ENCODE measurements at places on chromosomes 12 and 14. TPM values are rescaled to one million over a fixed set of nuclear protein-coding genes. Genes with fewer than 3 reads are reported as not detected.
A peak's percentile ranks its signal among the peaks of the same experiment; 100 is the strongest.

GRCh38 chr12:14289601-14290000 lies 75.9 kb upstream of the ATF7IP start:
- no peak overlapping the region for H3K27ac ChIP-seq
- no peaks in the 10 kb centered on the region for H3K4me1 ChIP-seq
- H3K27me3 ChIP-seq = no peaks in the 10 kb centered on the region
- no peak for DNase-seq
- H3K4me3 ChIP-seq = no peak overlapping the region
- no peaks in the 10 kb centered on the region for H3K36me3 ChIP-seq

- no peaks in the 10 kb centered on the region for H3K27me3 ChIP-seq
- no peaks in the 10 kb centered on the region for H3K4me1 ChIP-seq
- no peaks in the 10 kb centered on the region for H3K36me3 ChIP-seq
- DNase-seq = peak; percentile 93
These were observed 62.1 kb downstream of the HRK start for GRCh38 chr12:116818948-116819832.

DNA sequence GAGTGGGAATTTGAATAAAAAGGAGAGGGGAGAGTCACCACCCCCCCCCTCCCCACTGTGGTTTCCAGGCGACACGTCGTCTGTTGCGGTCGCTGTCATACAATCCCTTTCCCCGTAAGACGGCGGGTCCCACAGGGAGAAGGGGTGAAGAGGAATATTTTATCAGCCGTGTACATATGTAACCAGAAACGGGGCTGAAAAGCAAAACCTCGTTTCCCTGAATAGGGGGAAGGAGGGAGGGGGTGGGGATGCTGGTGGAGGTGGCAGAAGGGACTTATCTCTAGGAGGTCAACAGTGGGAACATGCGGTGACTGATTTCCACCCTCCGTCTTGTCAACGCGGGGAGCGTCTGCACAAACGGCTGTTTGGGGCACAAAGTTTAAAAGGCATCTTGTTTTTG lies 171.4 kb downstream of the RBM19 start:
- DNase-seq = no peak
- peaks cover 4% of the 10 kb centered on the region for H3K27me3 ChIP-seq
- H3K27ac ChIP-seq = no peak overlapping the region
- no peaks in the 10 kb centered on the region for H3K4me1 ChIP-seq
- H3K36me3 ChIP-seq = no peaks in the 10 kb centered on the region

GRCh38 chr12:105995961-105996431 lies 142.8 kb downstream of the NUAK1 start:
- H3K4me3 ChIP-seq = no peak overlapping the region
- H3K27me3 ChIP-seq = peaks cover 13% of the 10 kb centered on the region
- no peaks in the 10 kb centered on the region for H3K4me1 ChIP-seq
- DNase-seq = no peak
- no peak overlapping the region for H3K27ac ChIP-seq
- no peaks in the 10 kb centered on the region for H3K36me3 ChIP-seq

DNA sequence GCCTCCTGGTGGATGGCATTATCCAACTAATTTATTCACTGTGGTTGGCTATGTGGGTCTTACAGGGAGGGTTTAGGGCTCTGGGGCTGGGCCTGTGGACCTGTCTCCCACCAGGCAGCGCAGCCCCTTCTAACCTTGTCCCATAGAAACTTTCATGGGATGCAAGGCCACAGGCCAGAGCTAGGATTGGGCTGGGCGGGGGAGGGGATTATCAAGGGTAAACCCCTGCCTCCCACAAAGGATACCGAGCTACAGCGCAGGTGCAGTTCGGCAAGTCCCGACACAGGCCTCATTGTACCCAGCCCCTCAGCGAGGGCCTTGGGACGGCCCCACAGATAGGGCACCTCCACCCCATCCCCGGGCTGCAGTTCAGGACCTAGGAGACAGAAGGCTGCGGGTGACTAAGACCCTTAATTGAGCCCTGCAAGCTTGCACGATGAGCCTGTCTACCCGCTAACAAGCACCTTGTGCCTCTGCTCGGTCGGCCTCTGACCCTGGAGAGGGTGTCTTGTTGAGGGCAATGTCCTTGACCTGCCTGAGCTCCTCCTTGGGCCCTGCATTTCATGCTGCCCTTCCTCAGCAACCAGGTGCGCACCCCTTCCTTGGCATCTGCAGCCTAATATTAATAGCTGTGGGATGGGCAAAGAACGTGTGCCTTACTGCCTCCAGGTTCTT lies 46.7 kb downstream of the PSMA6 start:
- no peak for DNase-seq
- no peaks in the 10 kb centered on the region for H3K36me3 ChIP-seq
- no peaks in the 10 kb centered on the region for H3K27me3 ChIP-seq
- H3K4me1 ChIP-seq = peaks cover 15% of the 10 kb centered on the region
- no peak overlapping the region for H3K4me3 ChIP-seq

- no peak overlapping the region for H3K27ac ChIP-seq
- no peak overlapping the region for H3K4me3 ChIP-seq
- H3K4me1 ChIP-seq = peaks cover 15% of the 10 kb centered on the region
- no peaks in the 10 kb centered on the region for H3K27me3 ChIP-seq
- DNase-seq = no peak
These were observed 6.3 kb upstream of the NRIP2 start for GRCh38 chr12:2841056-2841650.

GRCh38 chr12:6285532-6286306 lies 24.8 kb upstream of the PLEKHG6 start:
- H3K36me3 ChIP-seq = no peaks in the 10 kb centered on the region
- no peak overlapping the region for H3K4me3 ChIP-seq
- H3K4me1 ChIP-seq = no peaks in the 10 kb centered on the region
- H3K27ac ChIP-seq = no peak overlapping the region
- no peaks in the 10 kb centered on the region for H3K27me3 ChIP-seq

- no peak for DNase-seq
- H3K36me3 ChIP-seq = no peaks in the 10 kb centered on the region
- peaks cover 6% of the 10 kb centered on the region for H3K27me3 ChIP-seq
These were observed 59.4 kb downstream of the ADGRD1 start for GRCh38 chr12:131013118-131013517.

DNA sequence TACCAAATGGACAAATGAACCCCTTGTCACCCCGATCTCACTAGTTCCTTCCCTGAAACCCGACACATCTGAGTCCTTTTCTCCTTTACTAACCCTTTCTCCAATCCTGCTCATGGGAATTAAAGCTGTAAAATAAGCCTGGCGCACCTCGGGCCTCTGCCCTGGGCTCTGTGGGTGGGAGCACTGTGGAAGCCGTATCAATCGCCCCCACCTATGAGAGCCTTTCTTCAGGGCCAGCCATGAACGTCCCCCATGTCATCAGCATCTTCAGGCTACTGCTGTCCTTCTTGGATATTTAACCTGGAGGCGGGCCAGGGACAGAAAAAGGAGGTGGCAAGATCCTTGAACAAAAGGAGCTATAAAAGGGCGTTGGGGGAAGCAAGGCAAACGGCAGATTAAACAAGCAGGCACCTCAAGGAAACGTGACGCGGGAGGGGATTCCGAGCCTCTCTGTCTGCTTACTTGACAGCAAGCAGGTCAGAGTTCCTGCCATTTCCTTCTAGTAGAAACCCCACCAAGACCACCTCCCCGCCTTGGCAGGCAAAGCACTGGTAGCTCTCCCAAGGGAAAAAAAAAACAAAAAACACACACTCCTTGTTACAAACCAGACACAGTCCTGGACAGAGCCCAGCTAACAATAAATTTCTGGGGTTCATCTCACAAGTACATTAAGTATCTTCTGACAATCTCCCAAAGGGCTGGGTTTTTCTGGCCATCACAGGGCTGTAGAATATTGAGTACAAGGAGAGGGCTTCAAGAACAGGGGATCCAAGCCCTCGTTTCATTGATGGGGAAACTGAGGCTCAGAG lies 62.9 kb downstream of the DPF3 start:
- no peak overlapping the region for H3K4me3 ChIP-seq
- H3K27ac ChIP-seq = no peak overlapping the region
- no peak for DNase-seq
- H3K4me1 ChIP-seq = no peaks in the 10 kb centered on the region

- peak overlapping the region; percentile 52 for H3K27ac ChIP-seq
- H3K27me3 ChIP-seq = no peaks in the 10 kb centered on the region
- no peak for DNase-seq
- H3K36me3 ChIP-seq = no peaks in the 10 kb centered on the region
- no peak overlapping the region for H3K4me3 ChIP-seq
These were observed 68.0 kb downstream of the DIP2B start for GRCh38 chr12:50572760-50573159.

GRCh38 chr12:111546758-111547383 lies 52.2 kb downstream of the ATXN2 start:
- no peak overlapping the region for H3K4me3 ChIP-seq
- H3K4me1 ChIP-seq = peaks cover 13% of the 10 kb centered on the region
- H3K36me3 ChIP-seq = peaks cover 25% of the 10 kb centered on the region

DNA sequence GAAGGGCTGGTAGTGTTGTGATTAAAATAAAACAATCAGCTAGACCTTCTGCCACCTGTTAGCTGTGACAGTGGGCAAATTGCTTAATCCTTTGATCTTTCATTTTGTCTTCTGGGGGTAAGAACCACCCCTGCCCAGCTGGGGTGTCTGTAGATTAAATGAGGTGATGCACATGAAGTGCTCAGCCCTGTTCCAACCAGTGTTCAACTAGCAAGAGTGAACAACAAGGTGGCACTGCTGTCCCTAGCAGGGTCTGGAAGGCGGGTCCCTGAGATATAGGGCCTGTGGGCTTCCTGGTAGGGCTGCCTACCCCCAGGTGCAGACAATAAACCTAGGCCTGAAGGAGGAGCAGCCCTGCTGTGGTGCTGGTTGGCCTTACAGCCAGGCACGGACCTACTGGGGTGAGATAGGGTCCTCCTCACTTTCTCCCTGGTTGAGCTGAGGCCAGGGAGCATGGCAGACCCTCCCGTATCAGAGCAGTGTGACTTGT lies 60.6 kb downstream of the ARL6IP4 start:
- H3K27ac ChIP-seq = no peak overlapping the region
- no peak overlapping the region for H3K4me3 ChIP-seq
- no peaks in the 10 kb centered on the region for H3K36me3 ChIP-seq
- H3K27me3 ChIP-seq = no peaks in the 10 kb centered on the region

DNA sequence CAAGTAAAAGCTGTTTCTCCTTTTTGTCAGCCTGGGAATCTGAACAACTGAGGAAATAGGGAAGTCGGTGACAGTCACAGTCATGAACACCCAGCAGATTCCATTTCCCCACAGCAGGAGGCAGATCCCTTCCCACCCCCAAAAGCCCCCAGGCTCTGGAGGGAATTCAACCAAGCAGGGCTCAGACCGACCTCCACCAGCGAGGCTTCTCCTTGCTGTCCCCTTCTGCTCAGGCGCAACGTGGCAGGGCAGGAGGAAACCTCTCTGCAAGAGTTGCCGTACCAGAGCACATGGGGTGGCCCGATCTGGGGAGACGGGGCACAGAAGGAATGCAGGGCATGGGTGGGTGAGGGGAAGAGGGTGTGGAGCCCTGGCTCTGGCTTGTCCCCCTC lies 319 bp downstream of the GALNT6 start:
- peak overlapping the region; percentile 52 for H3K4me3 ChIP-seq
- H3K27ac ChIP-seq = no peak overlapping the region
- no peaks in the 10 kb centered on the region for H3K36me3 ChIP-seq

GRCh38 chr14:86193756-86194155 lies 663.8 kb downstream of the FLRT2 start:
- no peaks in the 10 kb centered on the region for H3K36me3 ChIP-seq
- no peak for DNase-seq
- no peak overlapping the region for H3K27ac ChIP-seq
- H3K27me3 ChIP-seq = no peaks in the 10 kb centered on the region

- no peak overlapping the region for H3K27ac ChIP-seq
- no peaks in the 10 kb centered on the region for H3K27me3 ChIP-seq
- no peaks in the 10 kb centered on the region for H3K4me1 ChIP-seq
- H3K4me3 ChIP-seq = no peak overlapping the region
These were observed 93.5 kb downstream of the CCDC92 start for GRCh38 chr12:123879101-123879500.

DNA sequence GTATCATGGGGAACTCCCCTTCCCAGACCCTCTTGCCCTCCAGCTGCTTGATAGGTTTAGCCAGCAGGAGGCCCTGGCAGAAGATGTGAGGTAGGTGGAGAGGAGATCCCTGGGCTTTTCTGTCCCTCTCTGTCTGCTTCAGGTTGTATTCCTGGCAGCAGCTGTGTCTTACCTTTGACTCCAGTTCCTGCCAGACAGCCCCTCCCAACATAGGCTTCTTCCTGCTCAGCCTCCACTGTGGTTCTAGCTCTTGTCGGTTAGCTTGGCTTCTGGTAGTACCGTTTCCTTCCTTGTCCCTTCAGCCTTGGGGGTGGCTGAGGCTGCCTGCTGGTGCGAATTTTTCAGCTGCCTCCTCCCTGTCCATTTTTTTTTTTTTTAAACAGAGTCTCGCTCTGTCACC lies 215.7 kb upstream of the CRY1 start:
- H3K36me3 ChIP-seq = no peaks in the 10 kb centered on the region
- H3K4me3 ChIP-seq = no peak overlapping the region
- no peak for DNase-seq
- no peak overlapping the region for H3K27ac ChIP-seq
- no peaks in the 10 kb centered on the region for H3K4me1 ChIP-seq

GRCh38 chr12:125434936-125435443 lies 369.8 kb downstream of the AACS start:
- H3K27me3 ChIP-seq = no peaks in the 10 kb centered on the region
- H3K27ac ChIP-seq = no peak overlapping the region
- no peaks in the 10 kb centered on the region for H3K4me1 ChIP-seq

DNA sequence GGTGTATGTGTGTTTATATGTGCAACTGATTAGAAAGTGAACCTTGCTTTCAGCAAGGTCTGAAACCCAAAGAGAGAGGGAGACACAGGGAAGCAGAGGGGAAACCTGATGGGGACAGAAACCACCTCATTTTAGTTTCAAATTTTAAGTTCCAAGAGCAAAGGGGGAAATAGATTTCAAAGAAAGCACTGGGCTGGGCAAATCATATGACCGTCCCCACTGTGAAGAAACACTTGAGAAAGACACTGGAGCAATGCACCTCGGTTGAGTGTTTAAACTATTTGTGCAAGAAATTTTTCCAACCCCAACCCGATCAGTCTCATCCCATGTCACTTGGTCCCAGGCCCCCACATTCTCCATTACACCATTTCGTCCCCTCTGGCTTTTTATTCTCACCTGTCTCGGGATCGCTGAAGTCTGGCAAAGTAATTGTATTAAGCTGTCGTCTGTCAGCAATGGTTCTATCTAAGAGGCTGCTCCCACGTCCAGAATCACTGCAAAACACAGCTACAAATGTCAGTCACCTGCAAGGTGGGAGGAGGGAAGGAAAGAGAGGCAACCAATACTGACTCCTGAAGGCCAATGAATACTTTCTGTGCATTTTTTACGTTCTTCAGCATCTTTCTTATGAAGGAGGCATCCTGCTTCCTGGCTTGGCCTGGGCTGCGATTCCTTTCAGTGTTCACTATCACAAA lies 205.7 kb downstream of the TTC7B start:
- H3K4me1 ChIP-seq = peaks cover 7% of the 10 kb centered on the region
- H3K36me3 ChIP-seq = no peaks in the 10 kb centered on the region
- no peak overlapping the region for H3K4me3 ChIP-seq
- no peaks in the 10 kb centered on the region for H3K27me3 ChIP-seq
- no peak for DNase-seq

- H3K4me3 ChIP-seq = no peak overlapping the region
- no peaks in the 10 kb centered on the region for H3K4me1 ChIP-seq
These were observed 427.1 kb upstream of the FBXO33 start for GRCh38 chr14:39859314-39859713.

APOF gene
- not detected for total RNA-seq

NPAS3 gene
- total RNA-seq = 15.6 TPM

SP1 gene
- total RNA-seq = 80.9 TPM

WNT1 gene
- not detected for total RNA-seq

LTB4R gene
- total RNA-seq = 8.9 TPM

OTX2 gene
- total RNA-seq = 147 TPM

KLRC2 gene
- not detected for total RNA-seq

HOTAIR gene
- total RNA-seq = 5.4 TPM

ETFBKMT gene
- total RNA-seq = 2.6 TPM

ACOT6 gene
- not detected for total RNA-seq

AQP5 gene
- total RNA-seq = not detected

PPP4R4 gene
- 1.2 TPM for total RNA-seq

RNASE7 gene
- total RNA-seq = not detected

CRIP2 gene
- total RNA-seq = 154 TPM

PLXNC1 gene
- total RNA-seq = 0.76 TPM

All from A673 (cell line).